ENCODE measurements at places on chromosomes 2 and 18.

DNA sequence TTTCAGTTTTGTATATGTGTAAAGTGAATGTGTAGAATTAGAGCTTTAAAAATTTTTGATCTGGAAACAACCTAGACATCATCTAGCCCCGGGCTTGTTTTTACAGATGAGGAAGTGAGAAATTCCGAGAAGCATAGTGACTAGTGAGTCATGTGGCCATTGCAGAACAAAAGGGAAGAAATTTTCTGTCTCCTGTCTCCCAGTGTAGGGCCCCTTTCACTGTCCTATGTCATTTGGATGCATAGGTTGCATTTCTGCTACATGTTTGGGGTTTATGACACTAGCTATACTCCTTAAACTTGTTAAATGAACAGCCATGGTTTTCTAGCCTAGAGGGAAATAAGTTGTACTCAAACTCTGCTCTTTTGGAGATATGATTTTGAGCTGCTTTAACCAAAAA, 84.6 kb downstream of the PLCL1 start:
- no peak for DNase-seq

DNA sequence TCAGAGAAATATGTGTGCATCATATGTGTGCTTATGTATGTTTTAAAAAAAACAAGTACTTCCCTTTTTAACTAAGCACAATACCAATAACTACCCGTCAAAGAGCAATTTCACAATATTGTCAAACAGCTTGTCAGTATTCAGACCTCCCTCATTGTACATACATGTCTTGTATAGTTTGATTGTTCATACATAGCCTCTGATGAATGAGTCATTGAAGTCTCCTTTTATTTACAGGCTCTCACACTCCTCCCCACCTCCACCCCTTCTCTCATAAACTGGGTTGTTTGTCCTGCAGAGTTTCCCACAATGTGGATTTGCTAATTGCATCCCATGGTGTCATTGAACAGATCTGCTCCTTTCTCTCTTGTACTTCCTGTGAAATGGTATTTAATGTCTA, 132.8 kb upstream of the L3MBTL4 start:
- no peak for DNase-seq

DNA sequence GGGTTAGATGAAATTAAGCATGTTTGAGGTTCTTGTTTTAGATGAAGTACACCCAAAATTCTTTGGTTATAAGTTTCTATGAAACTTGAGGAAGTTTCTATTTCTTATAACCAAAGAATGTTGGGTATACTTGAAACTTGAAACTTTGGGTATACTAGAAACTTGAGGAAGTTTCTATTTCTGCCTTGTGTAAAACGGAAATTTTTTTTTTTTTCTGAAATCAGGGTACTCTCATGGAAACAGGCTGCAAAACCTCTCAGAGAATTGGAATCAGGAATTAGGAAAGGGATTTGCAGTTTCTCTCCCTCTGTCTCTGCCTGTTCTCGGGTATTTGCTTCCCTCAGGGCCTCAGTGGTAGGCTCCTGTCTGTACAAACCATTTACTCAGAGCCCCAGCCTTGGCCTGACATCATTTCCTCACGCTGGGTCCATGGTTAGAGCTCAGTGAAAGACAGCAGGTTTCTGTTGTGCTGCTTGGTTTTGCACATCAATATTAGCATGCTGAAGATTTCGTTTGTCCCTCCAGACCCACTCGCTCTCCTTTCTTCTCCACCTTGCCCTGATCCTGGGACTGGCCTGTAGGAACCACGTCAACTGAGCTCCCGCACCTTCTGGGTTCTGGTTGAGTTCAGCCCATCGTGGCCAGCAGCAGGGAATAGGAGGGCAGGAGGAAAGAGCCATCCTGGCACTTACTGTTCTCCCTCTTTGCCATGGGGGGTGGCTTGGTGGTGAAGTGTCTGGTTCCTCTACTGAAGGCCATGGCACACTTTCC, 106.4 kb downstream of the POLR1A start:
- no peak for DNase-seq

DNA sequence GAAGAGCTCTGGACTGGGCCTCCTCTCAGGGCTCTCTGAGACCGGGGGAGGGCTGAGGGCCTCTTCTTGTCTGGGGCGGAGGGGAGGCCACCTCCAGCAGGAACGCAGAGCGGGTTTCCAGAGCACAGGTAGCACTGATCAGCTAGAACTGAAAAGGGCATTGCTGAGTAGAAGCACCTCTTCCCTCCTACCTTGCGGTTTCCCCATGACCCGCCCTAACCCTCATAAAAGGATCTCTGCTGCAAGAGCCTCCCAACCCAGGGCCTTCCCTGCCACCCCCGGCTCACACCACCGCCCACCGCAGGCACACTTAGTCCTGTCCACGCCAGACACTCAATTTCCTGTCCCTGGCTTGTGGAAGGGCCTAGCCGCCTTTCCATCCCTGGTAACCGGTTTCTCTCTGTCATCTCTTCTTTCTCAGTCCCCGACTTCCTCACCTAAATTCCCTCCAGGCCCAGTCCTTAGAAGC, 966 bp downstream of the ADCY3 start:
- peak; percentile 45 for DNase-seq
